ENCODE measurements at places on chromosomes 16 and 17. TPM values are rescaled to one million over a fixed set of nuclear protein-coding genes. Genes with fewer than 3 reads are reported as not detected.

- H3K27ac ChIP-seq: no peak overlapping the region
- DNase-seq: no peak
- H3K36me3 ChIP-seq: peaks cover 8% of the 10 kb centered on the region
- H3K4me1 ChIP-seq: no peaks in the 10 kb centered on the region
- H3K27me3 ChIP-seq: no peaks in the 10 kb centered on the region
Measured at GRCh38 chr17:63024716-63025115, 58.7 kb downstream of the TANC2 start.

DRC7 gene
- 0.32 TPM for total RNA-seq

TBC1D3K gene
- not detected for total RNA-seq

ATXN2L gene
- total RNA-seq: 272 TPM

CRHR1 gene
- total RNA-seq: 0.41 TPM

DNA sequence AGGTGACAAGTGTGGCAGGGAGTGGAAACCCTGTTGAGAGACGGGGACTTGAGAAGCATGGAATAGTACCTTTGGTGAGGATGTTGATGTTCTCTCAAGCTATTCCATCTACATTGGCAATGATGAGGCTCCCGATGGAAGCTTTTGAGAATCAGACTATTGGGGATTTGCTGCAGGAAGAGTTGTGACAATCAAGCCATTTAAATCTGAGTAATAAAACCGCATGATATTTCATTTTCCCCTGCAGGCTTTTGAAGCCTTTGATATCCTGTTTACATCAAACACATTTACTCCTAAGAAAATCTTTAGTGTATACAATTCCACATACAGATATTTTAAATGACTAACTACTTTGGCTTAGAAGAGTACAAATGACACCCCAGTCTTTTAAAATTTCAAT is 49.0 kb upstream of the CRYM start:
- no peak for DNase-seq
- peaks cover 32% of the 10 kb centered on the region for H3K27me3 ChIP-seq
- H3K27ac ChIP-seq: no peak overlapping the region

DNA sequence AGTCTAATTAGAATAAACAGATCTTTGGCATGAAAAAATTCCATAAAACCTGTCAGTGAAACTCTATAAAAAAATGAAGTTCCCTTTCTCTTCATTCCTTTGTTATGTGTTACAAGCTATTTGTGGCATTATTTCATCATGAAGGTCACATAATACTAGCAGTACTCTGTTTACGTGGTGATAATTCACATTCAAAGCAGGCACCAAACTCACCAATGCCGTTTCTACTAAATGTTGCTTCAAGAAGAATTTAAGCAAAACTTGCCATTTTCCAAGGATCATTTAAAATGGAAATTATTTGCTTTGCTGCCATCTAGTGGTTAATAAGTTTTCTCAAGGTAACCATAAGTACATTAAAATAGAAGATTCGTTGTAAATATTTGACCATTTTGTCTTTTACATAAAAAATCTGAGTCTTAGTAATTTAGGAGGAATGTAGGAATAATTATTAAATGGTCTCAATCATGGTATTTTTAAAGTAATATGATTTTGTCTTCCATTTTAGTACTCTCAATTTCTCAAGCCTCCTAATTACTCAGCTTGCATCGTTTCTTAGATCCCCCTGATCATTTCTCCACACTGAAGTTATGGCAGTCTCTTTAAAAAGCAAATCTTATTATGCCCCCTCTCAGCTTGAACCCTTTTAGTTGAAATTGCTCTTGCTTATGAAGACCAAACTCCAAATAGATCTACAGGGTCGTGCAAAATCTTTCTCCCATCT is 80.8 kb downstream of the OMG start:
- no peaks in the 10 kb centered on the region for H3K4me1 ChIP-seq
- peak overlapping the region; percentile 70 for H3K27ac ChIP-seq
- no peak for DNase-seq
- no peak overlapping the region for H3K4me3 ChIP-seq
- no peaks in the 10 kb centered on the region for H3K27me3 ChIP-seq

DNA sequence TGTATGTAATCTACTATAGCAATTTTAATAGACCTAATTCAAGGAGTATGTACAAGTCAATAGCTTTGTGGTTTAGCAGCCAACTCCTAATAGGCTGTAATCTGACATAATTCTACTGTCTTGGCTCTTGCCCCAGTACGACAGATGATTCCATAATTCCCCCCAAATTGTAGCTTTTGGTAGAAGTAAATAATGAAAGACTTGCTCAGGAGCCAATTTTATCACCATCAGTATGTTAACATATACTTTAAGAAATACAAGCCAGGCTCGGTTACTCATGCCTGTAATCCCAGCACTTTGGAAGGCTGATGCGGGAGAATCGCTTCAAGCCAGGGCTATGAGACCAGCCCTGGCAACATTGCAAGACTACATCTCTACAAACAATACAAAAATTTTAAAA is 53.9 kb downstream of the AP2B1 start:
- H3K36me3 ChIP-seq: peaks cover 6% of the 10 kb centered on the region
- no peak overlapping the region for H3K4me3 ChIP-seq
- H3K4me1 ChIP-seq: no peaks in the 10 kb centered on the region
- no peak overlapping the region for H3K27ac ChIP-seq

ZNF597 gene
- total RNA-seq: 2.2 TPM

KRTAP4-6 gene
- total RNA-seq: not detected

GRCh38 chr17:37820995-37821713 is 76.3 kb upstream of the HNF1B start:
- no peak for DNase-seq
- no peaks in the 10 kb centered on the region for H3K27me3 ChIP-seq
- H3K4me1 ChIP-seq: peaks cover 23% of the 10 kb centered on the region
- no peak overlapping the region for H3K27ac ChIP-seq
- H3K4me3 ChIP-seq: no peak overlapping the region
- H3K36me3 ChIP-seq: no peaks in the 10 kb centered on the region

DNA sequence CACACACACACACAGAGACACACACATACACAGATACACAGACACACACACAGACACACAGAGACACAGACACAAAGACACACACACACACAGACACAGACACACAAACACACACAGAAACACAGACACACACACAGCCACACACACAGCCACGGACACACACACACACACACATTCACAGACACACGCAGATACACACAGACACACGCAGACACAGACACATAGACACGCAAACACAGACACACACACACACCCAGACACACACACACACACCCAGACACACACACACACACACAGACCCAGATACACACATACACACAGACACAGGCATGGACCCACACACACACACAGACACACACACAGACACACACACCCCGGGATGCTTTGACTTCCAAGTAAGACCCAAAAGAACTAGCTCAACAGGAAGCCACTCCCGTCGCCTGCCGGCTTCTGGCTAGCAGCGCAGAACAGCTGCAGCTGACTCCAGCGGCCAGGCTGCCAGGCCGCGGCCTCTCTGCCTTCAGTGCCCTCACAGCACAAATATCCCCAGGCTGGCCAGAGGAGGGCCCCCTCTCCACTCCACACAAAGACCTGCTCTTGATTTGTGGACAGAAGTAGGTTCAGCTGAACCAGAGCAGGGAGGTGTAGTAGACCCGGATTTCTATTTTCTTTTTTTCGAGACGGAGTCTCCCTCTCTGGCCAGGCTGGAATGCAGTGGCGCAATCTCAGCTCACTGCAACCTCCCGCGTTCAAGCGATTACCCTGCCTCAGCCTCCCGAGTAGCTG is 6.0 kb upstream of the CHRNE start:
- H3K27ac ChIP-seq: no peak overlapping the region
- H3K36me3 ChIP-seq: no peaks in the 10 kb centered on the region
- H3K4me1 ChIP-seq: peaks cover 5% of the 10 kb centered on the region
- H3K4me3 ChIP-seq: no peak overlapping the region

DNA sequence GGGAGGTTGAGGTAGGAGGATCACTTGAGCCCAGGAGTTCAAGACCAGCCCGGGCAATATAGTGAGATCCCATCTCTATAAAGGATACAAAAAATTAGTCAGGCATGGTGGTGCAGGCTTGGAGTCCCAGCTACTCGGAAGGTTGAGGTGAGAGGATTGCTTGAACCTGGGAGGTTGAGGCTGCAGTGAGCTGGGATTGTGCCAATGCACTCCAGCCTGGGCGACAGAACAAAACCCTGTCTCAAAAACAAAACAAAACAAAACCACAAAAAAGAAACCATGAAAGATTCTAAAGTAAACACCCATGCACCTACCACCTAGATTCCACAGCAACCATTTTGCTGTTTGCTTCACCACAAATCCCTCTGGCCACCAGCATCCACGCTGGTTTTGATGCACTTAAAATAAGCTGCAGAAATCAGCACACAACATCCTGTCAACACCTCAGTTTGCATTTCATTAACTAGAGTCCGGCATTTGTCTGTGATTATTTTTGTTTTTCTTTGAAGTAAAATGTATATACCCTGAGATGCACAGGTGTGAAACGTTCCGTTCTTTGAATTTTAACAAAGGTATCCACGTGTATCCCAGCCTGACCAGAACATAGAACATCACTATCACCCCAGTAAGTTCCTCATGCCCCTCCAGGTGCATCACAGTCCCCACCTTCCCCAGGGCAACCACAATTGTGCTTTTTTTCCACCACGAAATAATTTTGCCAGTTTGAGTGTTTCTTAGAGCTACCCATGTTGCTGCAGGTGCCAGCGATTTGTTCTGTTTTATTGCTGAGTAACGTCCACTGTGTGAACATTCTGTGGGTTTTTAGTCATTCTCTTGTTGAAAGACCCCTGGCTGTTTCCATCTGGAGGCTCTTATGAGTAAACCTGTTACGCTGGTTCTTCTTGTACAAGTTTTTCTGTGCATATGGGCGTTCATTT is 191.5 kb downstream of the SEC14L1 start:
- H3K4me1 ChIP-seq: peaks cover 18% of the 10 kb centered on the region
- peaks cover 4% of the 10 kb centered on the region for H3K36me3 ChIP-seq
- no peaks in the 10 kb centered on the region for H3K27me3 ChIP-seq
- H3K4me3 ChIP-seq: no peak overlapping the region
- DNase-seq: no peak

GRCh38 chr16:89613231-89613953 is at the start of gene DPEP1:
TSS of gene DPEP1 (plus strand) at chr16:89613642. CDS start at chr16:89630411, 16,769 bp downstream.
- peak within 1 kb of the TSS; percentile 85 for H3K27ac ChIP-seq
- no peaks in the 10 kb centered on the region for H3K27me3 ChIP-seq
- H3K4me1 ChIP-seq: peaks cover 16% of the 10 kb centered on the region
- no peaks in the 10 kb centered on the region for H3K36me3 ChIP-seq

GRCh38 chr16:67431775-67432505 is 1.0 kb downstream of the HSD11B2 start:
- H3K4me1 ChIP-seq: peaks cover 18% of the 10 kb centered on the region
- DNase-seq: no peak
- H3K27me3 ChIP-seq: peaks cover 53% of the 10 kb centered on the region
- peak overlapping the region; percentile 67 for H3K27ac ChIP-seq
- peak overlapping the region; percentile 78 for H3K4me3 ChIP-seq

DNA sequence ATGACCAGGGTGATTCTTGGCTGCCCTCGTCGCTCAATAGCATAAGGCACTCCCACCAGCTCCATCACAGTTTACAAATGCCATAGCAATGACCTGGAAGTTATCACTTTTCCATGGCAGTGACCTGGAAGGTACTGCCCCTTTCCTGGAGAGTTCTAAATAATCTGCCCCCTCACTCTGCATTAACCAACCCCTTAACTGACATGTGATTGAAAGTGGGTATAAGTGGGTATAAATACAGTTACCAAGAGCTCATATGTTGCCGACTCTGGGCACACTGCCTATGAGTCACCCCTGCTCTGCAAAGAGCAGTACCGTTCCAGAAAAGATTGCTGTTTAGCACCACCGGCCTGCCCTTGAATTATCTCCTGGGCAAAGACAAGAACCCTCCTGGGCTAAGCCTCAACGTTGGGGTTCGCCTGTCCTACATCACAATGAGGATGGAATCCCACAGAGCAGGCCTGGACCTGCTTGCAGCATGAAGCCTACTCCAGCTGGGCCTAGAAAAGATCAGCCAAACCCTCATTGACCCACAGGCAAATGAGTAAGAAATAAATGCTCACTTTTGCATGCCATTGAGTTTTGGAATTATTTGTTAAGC is 95.2 kb upstream of the SEC14L1 start:
- DNase-seq: no peak
- no peaks in the 10 kb centered on the region for H3K36me3 ChIP-seq
- H3K27ac ChIP-seq: no peak overlapping the region

- DNase-seq: peak; percentile 91
- H3K4me1 ChIP-seq: peaks cover 4% of the 10 kb centered on the region
- no peak overlapping the region for H3K4me3 ChIP-seq
- no peaks in the 10 kb centered on the region for H3K36me3 ChIP-seq
- H3K27ac ChIP-seq: no peak overlapping the region
- H3K27me3 ChIP-seq: peaks cover 8% of the 10 kb centered on the region
Measured at GRCh38 chr17:10327640-10328039, 45.2 kb downstream of the MYH13 start.

MYH11 gene
- total RNA-seq: 0.09 TPM

DNA sequence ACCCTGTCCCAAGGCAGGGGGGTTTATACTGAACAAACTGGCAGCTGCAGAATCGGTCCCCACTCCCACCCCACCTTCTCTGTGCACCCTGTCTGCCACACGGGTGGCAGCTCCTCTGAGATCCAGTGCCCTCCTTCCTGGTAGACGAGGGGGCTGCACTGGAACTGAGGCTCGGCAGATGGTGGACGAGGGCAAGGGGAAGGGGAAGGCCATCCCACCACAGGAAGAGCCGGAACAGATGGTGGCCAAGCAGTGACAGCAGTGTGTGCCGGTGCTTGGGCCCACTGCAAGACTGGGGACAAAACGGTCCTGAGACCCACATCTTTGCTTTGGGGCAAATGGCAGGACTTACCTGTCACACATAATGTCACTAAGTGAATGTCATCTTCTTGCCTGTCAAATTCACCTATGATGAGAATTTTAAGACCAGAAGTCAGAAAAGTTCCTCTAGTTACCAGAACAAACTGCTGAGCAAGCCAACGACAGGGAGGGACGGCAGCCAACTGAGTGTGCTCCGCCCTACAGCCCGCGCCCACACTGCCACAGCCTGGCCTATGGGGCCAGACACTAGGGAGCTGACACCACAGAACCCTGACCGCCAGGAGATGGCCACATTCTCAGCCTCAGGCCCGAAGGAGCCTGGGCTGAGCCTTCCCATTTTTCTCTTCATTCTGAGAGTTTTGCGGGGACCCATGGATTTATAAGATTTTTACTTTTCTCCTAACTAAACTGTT is 14.4 kb downstream of the NTAN1 start:
- peaks cover 5% of the 10 kb centered on the region for H3K36me3 ChIP-seq
- H3K27ac ChIP-seq: no peak overlapping the region
- H3K27me3 ChIP-seq: no peaks in the 10 kb centered on the region
- DNase-seq: no peak
- H3K4me1 ChIP-seq: no peaks in the 10 kb centered on the region
- no peak overlapping the region for H3K4me3 ChIP-seq

GRCh38 chr17:39108461-39109375 is 42.7 kb downstream of the PLXDC1 start:
- no peaks in the 10 kb centered on the region for H3K36me3 ChIP-seq
- no peaks in the 10 kb centered on the region for H3K27me3 ChIP-seq
- no peak overlapping the region for H3K4me3 ChIP-seq
- no peak for DNase-seq
- H3K27ac ChIP-seq: no peak overlapping the region

- no peaks in the 10 kb centered on the region for H3K36me3 ChIP-seq
- H3K27ac ChIP-seq: no peak overlapping the region
- peaks cover 34% of the 10 kb centered on the region for H3K4me1 ChIP-seq
- peak; percentile 71 for DNase-seq
- no peaks in the 10 kb centered on the region for H3K27me3 ChIP-seq
- H3K4me3 ChIP-seq: no peak overlapping the region
Measured at GRCh38 chr17:73595479-73595878, 48.8 kb downstream of the SDK2 start.
